Ovary (tissue), 10 donors: ENCODE measurements at places on chromosomes 7 and 10. TPM values are rescaled to one million over a fixed set of nuclear protein-coding genes. Genes with fewer than 3 reads are reported as not detected.

GRCh38 chr7:8221567-8221966, 40.4 kb downstream of the ICA1 start:
- no peak for DNase-seq

- no peak for DNase-seq
These were observed 40.0 kb downstream of the NKX6-2 start for GRCh38 chr10:132745971-132746370.

HOXA13 gene
- total RNA-seq, result not detected

UCN3 gene
- not detected for total RNA-seq

DNA sequence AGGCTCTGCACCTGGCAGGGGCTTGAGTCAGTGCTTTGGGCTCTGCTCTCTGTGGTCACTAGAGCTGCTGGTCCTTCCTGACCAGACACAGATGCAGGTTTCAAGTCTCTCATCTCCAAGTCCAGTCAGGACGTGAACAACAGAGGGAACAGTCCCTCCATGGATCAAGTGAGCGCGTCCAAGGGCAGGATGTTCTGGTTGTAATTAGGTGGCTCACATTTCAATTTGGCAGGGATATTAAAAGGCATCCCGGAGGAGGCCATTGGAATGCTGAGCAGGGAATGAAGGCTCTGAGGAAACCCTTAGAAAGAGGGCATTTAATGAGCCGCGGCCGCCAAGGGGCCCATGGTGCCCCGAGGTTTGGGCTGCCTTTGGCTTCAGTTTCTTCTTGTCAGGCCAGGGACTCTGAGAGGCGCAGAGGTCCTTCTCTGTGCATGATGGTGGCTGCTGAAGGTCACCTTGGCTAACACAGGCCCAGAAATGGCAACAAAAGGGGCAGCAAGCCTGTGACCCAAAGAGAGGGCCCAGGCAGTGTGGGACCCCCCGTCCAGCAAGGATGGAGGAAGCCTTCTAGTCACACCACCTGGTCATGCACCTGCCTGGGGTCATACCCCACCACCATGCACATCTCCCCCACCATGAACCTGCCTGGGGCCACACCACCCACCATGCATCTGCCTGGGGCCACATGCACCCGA, 30.7 kb upstream of the INPP5A start:
- DNase-seq, result peak; percentile 68

GPR15LG gene
- not detected for total RNA-seq

GRCh38 chr7:131110297-131111080, 217.2 kb upstream of the MKLN1 start:
- peak; percentile 32 for DNase-seq

- no peak for DNase-seq
These were observed 26.6 kb downstream of the INPP5A start for GRCh38 chr10:132564249-132564605.

- no peak for DNase-seq
These were observed 37.0 kb downstream of the CHCHD3 start for GRCh38 chr7:133044722-133045473.

GJC3 gene
- 1.3 TPM for total RNA-seq

- DNase-seq, result no peak
These were observed 232.9 kb upstream of the PHF14 start for GRCh38 chr7:10740805-10741204.

INHBA gene
- 7.3 TPM for total RNA-seq

CTBP2 gene
- total RNA-seq, result 80.8 TPM

DNA sequence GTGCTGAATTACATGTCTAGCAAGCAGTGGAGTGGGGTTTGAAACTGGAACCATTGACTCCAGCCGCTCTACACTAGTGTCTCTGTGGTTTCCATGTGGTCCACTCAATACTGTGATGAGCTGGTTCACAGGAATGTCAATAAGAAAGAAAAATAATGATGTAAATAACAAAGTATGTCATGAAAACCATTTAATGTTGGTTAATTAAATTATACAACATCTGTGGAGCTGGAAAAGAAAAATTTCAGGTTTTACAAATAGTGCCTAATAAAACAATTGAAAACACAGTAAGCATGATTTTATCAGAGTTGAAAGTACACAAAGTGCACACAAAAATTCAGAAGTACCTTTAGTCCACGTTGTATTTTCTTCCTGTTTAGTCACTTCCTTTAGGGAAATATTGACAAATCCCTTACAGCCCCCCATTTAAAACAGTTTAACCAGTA, 28.7 kb upstream of the NAMPT start:
- DNase-seq, result no peak

DNA sequence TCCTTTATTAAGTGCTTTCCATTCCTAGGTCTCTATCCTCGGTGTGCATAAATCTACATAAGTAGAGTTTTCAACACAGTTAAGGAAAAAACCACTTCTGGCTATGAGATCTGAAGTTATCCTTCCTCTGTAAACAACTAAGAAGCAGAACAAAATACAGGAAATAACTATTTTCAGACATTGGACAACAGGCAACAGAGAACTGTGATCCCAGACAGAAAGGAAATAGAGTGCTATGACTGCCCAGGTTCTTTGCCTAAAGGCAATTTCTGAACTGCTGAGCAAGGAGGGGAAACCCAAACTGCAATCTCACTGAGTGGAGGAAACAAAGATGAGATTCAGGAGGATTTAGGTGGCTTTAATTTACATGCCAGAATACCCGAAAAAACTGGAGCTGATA, 285.4 kb downstream of the SNX13 start:
- DNase-seq, result no peak

- DNase-seq, result no peak
These were observed 60.8 kb upstream of the HECTD2 start for GRCh38 chr10:91349381-91349780.

GBX1 gene
- total RNA-seq, result not detected

DNA sequence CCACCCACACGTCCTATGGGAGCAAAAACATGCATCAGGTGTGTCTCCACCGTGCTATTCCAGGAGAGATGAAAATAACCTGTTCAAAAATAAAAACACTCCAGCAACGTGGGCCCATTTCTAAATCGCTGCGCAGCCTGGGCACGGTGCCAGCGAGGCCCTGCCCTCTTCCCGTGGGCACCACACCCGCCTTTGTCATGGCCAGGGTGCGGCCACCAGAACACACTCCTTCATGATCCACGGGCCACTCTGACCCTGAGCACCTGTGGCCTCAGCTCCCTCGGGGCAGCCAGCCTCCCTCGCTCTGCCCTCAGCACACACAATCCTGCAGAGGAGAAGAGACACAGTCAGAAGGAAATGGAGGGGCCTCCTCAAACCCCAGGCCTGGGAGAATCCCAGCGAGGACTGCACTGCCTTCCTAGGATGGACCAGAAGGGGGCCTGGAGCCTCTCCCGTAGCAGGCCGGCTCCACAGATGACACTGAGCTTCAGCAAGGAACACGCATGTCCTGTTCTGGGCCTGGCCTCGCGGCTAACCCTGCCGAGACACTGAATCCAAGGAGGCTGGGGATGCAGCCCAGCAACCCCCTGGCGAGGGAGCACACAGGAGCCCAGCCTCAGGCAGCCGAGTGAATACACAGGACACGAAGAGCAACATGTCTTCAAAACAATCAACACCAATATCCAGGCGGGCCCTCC, 169.0 kb downstream of the MAD1L1 start:
- DNase-seq, result peak; percentile 44

GTF2IRD1 gene
- total RNA-seq, result 35.8 TPM

GRCh38 chr10:25392132-25392531, 217.3 kb downstream of the GPR158 start:
- DNase-seq, result no peak

DNA sequence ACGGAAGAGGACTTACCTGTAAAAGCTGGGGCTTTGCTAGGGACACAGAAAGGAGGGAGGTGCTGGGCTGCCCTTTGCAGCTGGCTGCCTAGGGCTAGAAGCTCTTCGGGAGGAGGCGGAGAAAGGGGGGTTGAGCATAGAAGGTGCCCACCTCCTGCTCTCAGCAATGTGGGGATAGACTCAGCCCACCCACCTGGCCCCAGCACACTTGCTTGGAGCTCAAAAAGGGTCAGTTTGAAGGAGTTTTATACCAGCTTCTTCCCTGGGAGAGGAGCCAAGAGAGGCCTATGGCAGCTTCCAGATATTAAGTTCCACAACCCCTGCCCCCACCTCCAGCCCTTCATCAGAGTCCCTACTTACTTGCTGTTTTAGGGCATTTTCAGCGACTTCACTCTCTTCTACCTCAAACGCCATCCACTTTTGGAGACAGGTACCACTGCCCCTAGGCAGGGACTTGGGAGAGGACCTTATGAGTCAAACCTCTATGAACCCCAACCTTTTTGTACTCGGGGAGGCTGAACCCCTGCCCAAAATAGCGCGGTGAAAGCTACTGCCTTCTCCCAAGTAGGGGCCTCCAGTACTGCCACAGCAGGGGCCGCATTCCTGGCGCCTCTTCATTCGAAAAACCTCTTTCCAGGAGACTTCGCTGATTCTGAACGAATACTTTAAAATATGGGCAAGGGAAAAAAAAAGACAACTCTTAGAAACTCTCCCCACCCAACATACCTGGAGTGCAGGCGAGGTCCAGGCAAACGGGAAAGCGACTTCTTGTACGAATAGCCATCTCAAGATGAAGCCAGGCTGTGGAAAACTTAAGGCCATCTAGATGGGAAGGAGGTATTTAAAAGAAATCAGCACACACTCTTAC, 1.2 kb upstream of the EVX1 start:
- no peak for DNase-seq
